ENCODE measurements at places on chromosomes 1 and 21.

- DNase-seq, result peak; percentile 4
Measured at GRCh38 chr21:23160914-23161313, 2162.7 kb downstream of the NCAM2 start.

GRCh38 chr1:16050328-16050727 lies 6.7 kb downstream of the CLCNKB start:
- DNase-seq, result no peak

DNA sequence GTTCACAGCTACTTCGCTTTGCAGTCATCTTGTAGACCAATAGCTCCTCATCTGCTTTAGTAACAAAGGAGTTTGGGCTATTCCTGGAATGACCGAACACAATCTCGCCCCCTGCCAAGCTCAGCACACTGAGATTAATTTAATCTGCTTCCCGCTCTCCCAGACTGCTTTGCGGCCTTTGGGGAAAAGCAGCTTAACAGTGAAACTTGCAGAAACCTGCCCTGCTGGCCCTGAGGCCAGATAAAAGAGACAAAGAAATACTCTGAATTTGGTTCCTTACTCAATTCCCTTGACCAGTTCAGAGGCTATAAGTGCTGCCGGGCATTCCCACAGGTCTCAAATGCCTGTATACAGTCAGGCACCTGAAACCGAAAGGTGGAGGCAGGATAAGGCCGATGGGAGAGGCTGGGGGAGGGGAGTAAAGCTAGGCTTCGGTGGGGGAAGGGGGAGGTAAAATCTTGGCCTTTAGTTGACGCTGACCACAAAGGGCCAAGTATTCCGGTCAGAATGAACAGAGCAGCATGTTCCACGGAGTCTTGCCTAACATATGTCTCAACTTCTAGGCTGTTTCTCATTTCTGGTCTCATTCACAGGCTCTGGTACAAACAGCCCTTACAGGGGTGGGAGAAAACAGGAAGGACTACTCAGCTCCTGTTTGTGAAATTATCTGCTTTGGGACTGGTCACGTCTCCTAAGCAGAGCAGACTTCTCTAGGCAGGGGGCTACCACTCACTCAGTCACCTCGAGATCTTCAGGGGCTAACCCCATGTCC lies 17.7 kb upstream of the A3GALT2 start:
- peak; percentile 58 for DNase-seq

GRCh38 chr1:113592230-113592629 lies 167.1 kb downstream of the PHTF1 start:
- DNase-seq, result no peak

- DNase-seq, result no peak
Measured at GRCh38 chr1:41153750-41154274, 88.3 kb downstream of the SCMH1 start.

DNA sequence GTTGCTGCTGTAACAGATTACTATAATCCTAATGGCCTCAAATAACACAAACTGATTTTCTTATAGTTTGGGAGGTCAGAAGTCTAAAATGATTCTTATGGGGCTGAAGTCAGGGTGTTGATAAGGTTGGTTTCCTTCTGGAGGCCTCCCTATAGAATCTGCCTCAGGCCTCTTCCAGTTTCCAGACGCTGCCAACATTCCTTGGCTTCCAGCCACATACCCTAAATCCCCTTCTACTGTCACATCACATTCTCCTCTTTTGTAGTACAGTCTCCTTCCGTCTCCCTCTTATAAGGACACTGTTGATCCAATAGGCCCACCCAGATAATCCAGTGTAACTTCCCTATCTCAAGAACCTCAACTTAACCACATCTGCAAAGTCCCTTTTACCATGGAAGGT lies 145.3 kb upstream of the NCAM2 start:
- no peak for DNase-seq

- peak; percentile 47 for DNase-seq
Measured at GRCh38 chr1:21289700-21290545, at the start of gene ECE1. ECE1 (minus strand) TSS chr1:21290463; CDS start chr1:21290414, 49 bp downstream.

DNA sequence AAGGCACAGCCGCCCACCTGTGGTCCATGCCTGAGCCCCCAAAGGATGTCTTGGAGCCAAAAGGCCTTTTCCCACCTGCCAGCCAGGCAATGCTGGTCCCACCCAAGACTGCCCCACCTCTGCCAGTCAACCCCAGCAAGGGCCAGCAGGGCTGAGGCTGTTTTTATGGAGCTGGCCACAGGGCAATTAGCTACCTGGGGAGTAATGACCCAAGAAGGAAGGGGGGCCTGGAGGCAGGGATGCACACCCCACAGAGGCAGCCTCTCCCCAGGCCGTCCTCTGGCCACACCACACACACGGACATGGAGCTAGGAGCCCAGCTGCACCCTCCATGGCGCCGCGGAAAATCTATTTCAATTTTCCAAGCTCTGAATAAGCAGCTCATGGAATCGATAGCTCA lies 27.2 kb downstream of the CHD5 start:
- no peak for DNase-seq

GRCh38 chr1:77536813-77537212 lies 145.6 kb downstream of the ZZZ3 start:
- no peak for DNase-seq

DNA sequence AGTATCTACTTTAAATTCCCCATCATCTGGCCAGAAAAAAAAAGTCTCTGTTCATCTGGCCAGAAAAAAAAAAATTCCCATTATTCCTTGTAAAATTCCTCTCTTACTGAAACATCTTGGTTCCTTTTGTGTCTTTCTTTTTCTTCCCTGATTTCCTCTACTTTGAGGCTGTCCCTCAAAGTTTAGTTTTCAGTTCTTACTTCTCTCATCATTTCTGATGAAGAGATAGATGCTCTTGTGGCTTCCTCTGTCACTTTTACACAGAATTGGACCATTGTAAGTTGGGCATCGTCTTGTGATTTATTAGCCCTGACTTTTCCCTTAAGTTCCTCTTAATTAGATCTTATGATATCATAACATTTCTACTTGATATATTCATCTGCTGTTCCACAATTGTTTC lies 6.5 kb downstream of the SOAT1 start:
- DNase-seq, result no peak

- no peak for DNase-seq
Measured at GRCh38 chr1:95171270-95172245, 54.4 kb downstream of the TLCD4 start.

DNA sequence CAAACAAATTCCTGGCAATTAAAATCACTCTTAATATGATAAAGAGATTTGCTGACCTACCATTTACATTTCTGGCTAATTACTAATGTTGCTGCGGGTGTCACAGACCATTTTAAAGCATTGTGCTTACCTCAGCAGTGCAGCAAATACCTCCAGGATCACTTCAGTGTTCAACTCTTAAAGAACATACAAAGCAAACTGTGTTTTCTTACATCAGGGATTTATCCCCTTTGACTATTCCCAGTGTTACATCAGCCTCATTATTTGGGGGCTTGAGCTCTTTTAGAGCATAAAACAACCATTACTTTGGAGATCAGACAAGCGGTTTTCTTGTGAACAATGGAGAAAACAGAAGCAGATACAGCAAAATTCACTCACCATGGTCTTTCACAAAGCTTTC lies 185.4 kb downstream of the LYPLAL1 start:
- no peak for DNase-seq

- DNase-seq, result peak; percentile 65
Measured at GRCh38 chr1:172180501-172181285, 239.8 kb upstream of the C1orf105 start.

DNA sequence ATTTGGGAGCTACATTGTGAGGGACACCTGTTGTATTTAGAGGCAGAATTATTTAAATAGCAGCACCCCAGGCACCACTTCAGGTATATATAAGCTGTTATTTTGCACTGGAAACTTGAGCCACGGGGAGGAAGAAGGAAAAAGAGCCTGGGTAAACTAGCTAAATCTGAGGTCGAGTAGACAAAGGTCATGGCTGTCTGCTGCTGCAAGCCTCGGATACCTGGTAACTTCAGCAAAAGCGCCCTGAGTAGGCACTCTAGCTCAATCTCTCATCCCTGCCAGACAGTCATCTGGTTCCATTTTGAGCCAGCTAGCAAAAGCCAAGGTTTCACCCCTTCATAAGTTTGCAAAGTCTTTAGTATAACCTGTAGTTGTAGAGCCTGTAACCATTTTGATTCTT lies 101.9 kb upstream of the ZNF644 start:
- no peak for DNase-seq

DNA sequence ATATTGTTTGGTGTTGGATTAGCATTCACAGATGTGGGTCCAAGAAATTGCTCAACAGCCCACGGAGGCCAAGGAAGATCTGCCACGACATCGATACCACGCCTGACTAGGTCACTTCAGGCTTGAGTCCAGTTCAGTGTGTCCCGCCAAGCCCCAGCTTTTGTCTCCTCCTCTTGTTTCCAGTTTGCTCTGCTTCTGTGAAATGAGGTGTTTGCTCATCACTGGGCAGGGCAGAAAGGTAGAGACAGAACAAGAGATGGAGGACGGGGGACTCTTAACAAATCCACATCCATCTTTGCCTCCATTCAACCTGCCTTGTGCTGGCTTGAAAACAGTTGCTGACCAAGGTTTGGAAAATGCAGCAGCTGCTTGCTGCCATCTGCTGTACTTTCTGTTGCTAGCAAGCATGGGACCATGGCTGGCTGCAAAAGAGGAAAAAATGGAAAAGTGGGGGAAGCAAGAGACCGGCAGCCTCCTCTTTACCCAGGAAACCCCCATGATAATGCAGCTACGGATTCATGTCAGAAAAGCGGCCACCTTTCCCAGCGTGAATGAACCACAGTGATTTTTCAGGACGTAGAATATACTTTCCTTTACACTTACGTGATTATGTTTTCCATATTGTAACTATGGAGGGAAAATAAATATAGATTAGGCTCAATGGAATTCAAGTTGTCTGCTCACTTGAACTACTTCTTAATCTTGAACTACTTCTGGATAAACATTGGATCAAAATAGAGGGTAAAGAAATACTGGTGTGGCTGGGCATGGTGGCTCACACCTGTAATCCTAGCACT lies 80.2 kb upstream of the GREM2 start:
- peak; percentile 14 for DNase-seq

- DNase-seq, result no peak
Measured at GRCh38 chr1:110466646-110467280, 15.8 kb downstream of the PROK1 start.

DNA sequence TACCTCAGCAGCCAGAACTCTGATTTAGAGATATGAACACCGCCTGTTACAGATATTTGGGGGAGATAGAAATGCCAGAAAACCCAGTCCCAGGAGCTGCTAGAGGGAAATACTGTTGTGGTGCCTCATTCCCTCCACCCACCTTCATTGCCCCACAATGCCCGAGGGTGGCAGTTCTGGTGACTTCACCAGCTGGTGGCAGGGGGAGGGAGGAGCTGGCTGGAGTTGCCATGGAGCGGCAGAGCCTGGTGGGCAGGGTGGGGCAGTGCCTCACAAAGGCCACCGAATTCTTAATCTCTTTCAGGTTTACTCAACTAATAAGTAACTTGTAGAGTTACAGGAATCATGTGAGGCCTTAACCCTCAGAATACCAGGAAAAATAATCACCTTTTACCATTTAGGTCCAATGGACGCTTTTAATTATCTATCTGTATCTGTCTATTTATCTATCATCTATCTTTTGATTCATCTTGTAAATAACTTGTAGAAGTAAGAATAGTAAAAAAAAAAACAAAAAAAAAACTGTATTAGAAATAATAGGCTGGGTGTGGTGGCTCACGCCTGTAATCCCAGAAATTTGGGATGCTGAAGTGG lies 11.7 kb upstream of the S100A11 start:
- peak; percentile 95 for DNase-seq

GRCh38 chr1:11157394-11157793 lies 31.8 kb upstream of the ANGPTL7 start:
- no peak for DNase-seq

GRCh38 chr1:21192871-21193270 lies 16.2 kb upstream of the EIF4G3 start:
- DNase-seq, result no peak

GRCh38 chr1:30693366-30693765 lies 30.0 kb downstream of the MATN1 start:
- DNase-seq, result no peak

DNA sequence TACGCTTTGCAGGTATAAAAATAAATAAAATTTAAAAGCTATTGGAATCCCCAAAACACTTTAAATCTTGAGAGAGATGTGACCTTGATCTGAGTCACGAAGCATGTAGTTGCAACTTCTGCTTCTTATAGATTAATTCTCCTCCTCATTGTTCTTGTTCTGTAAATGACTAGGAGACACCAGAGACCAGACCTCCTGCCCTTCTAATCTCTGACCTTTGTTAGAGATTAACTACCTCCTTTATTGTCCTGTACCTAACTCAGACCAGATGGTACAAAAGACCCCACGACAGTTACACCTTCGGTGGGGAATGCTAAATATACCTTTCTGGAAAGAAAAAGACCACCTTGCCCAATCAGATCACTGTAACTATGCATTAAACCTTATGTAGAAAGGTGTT lies 76.9 kb upstream of the NEK2 start:
- DNase-seq, result no peak

GRCh38 chr1:15876357-15877055 lies 29.0 kb downstream of the SPEN start:
- no peak for DNase-seq

- peak; percentile 48 for DNase-seq
Measured at GRCh38 chr1:161046605-161047228, 940 bp upstream of the USF1 start.

GRCh38 chr1:37537378-37537777 lies 16.7 kb downstream of the SNIP1 start:
- DNase-seq, result no peak

DNA sequence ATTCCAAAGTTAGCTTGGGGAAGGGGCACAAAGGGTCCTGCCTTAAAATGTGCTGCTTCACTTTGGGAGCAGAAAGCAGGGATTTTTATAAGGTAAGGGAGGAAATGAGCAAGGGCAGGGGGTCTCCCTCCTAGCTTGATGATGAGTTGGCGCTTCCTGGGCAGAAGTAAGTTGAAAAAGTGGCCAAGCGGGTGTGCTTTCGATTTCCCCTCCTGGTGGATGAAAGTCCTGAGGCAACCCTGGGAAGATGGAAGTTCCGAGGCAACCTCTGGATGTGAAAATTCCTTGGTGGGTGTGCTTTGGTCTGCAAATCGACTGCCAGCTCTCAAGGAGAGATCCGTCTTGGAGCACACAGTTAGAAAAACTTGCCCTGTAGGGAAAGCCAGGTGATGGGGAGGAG lies 41.7 kb upstream of the CD2 start:
- no peak for DNase-seq

- no peak for DNase-seq
Measured at GRCh38 chr1:180762796-180763195, 131.0 kb downstream of the XPR1 start.

GRCh38 chr1:43970911-43971310 lies 1.1 kb downstream of the DPH2 start:
- no peak for DNase-seq

- peak; percentile 60 for DNase-seq
Measured at GRCh38 chr1:15100121-15100879, 53.2 kb upstream of the TMEM51 start.

- peak; percentile 58 for DNase-seq
Measured at GRCh38 chr1:60575326-60575977, 501.9 kb upstream of the C1orf87 start.

DNA sequence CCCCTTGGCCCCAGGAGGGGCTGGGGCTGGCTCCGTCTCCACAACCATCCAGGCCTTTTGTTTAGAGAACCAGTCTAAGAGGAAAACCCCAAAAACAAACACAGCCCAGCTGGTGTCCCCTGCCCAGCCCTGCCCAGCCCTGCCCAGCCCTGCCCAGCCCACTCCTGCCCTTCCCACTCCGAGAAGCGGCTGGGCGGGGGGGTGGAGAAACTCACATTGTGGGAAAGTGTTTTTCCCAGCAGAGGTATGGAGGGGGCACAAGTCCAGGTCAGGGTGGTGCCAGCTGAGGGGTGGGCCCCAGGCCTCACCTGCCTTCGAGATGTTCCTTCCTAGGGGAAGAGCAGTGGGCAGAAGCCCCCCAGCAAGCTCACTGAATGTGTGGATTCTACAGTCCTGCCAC lies 10.0 kb upstream of the FAM131C start:
- DNase-seq, result no peak

Measured in hematopoietic multipotent progenitor cell treated with erythropoietin and hydrocortisone succinate and interleukin-3 and kit ligand, for 4 days (in vitro differentiated cells).